ENCODE measurements at places on chromosomes 3 and 15.

GRCh38 chr15:85947021-85947420, 132.7 kb upstream of the AGBL1 start:
- no peak for DNase-seq

DNA sequence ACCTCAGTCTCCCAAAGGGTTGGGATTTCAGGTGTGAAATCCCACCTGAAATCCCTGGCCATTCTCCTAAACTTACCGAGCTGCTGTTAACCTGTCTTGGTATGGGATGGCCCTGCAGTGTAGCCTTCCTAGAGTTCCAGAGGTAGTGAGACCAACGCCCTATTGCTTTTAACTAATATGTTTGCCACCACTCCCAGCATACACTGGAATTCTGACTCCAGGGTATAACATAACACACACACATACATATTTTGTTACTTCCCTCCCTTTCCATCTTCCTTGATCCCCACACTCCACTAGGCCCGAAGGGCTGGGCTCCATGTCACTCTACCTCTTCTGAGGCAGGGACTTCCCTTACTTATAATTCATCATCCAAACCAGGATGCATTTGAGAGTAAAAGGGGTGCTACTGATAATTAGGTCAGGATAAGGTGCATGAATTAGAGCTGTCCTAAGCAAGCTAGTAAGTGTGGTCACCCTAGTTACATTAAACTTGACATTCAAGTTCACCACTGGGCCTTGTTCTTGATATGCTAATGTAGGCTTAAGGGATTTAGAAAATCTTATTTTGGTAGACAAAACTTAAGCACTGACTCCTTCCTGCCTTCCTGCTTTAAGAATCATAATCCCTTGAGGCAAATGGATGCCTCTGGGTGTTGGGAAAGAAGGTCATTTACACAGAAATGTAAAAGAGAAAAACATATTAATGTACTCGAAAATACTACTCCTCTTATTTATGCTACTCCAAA, 317.6 kb downstream of the MAGI1 start:
- no peak for DNase-seq

GRCh38 chr3:49273825-49274532, 3.1 kb downstream of the C3orf62 start:
- no peak for DNase-seq

DNA sequence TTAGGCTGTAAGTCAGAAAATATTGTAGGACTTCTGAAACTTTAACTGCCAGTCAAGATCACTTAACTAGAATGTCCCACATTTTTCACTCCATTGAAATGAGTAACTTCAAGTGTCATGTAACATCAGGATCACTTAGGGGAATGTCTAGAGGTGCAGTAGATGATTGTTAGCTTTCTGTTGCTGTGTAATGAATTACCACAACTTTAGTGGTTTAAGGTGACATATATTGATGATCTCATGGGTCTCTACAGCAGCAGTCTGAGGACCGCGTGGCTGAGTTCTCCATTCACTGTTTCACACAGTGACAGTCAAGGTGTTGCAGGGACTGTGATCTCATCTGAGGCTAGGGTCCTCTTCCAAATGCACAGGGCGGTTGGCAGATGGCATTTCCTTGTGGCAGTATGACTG, 82.7 kb downstream of the SLC25A26 start:
- no peak for DNase-seq

- DNase-seq, result peak; percentile 19
Observed at GRCh38 chr3:64063207-64063982, 40.1 kb upstream of the PSMD6 start.

DNA sequence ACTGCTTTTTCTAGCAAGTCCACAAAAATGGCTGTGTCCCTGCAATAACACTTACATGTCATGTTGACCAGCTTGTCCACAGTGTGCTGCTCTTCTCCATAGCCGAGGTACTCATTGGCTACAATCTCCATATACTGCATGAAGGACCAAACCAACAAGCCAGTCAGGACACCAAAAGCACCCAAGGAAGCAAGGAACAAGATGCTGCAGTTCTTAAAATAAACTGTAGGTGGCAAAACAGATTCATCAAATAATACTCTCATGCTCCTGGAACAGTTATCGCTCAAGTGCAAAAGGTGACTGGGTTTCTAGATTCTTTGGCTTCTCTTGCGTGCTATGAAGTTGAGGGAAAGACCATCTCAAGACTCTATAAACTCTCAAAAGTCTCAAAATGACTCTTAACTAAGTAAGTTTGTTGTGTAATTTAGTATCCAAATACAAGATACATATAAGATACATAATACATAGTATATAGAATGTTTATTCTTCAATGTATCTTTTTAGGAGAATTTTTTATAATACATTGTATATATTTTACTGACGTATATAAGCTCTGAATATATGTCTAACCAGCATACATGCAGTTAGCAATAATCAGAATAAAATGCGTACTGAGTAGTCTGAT, 57.0 kb downstream of the NEK10 start:
- DNase-seq, result peak; percentile 82
